Transverse colon (tissue), 4 donors: ENCODE measurements at places on chromosomes 16 and 17. TPM values are rescaled to one million over a fixed set of nuclear protein-coding genes. Genes with fewer than 3 reads are reported as not detected.
A peak's percentile ranks its signal among the peaks of the same experiment; 100 is the strongest.

Gene TNFRSF13B
- not detected for total RNA-seq

- no peak for DNase-seq
Observed at GRCh38 chr16:83245061-83245460, 562.7 kb upstream of the HSBP1 start.

- peak; percentile 88 for DNase-seq
Observed at GRCh38 chr17:41785859-41786226, 668 bp downstream of the JUP start.

Gene ZG16B
- total RNA-seq, result not detected

- no peak for DNase-seq
Observed at GRCh38 chr17:17525956-17526355, 29.8 kb upstream of the RASD1 start.

Gene CCL4L2
- total RNA-seq, result 4.0 TPM

Gene AIPL1
- not detected for total RNA-seq

- no peak for DNase-seq
Observed at GRCh38 chr17:81667754-81668153, 1.2 kb downstream of the CCDC137 start.

- no peak for DNase-seq
Observed at GRCh38 chr16:23407436-23408127, 45.4 kb downstream of the COG7 start.

DNA sequence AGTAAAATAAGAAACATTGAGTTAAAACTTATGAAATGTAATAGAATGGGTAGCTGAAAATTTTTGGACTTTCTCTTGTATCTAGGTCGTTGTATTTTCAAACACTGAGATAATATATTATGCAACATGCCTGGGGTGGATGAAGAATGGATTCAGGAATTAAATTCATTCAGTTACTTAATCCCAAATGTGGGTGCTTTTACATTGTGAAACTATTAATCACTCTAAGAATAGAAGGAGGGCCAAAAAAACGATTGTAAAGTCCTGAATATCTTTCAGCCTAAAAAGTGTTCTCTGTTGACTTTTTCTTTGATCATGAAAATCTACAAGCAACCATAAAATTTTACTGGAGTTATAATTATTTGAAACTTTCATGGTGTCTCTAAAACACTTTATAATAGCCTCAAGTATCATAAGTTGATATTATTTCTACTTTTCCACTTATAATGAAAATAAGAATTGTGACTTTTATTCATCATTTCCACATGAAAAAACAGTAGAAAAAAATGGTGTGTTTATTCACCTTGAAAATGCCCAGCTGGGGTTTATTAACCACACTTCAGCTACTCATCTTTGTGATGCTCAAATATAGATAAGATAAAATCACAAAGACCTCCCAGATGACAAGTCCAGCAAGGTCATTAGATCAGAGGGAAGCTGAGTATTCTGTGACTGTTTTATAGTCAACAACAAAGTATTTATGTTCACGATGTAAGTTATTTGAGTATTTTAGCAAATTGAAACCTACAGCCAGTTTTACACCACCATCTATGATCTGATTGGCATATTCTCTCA lies 619.9 kb upstream of the SOX9 start:
- no peak for DNase-seq

- DNase-seq, result peak; percentile 37
Observed at GRCh38 chr17:77098884-77099545, 41.8 kb upstream of the SEC14L1 start.

GRCh38 chr17:9185688-9186284 lies 164.5 kb downstream of the NTN1 start:
- no peak for DNase-seq

DNA sequence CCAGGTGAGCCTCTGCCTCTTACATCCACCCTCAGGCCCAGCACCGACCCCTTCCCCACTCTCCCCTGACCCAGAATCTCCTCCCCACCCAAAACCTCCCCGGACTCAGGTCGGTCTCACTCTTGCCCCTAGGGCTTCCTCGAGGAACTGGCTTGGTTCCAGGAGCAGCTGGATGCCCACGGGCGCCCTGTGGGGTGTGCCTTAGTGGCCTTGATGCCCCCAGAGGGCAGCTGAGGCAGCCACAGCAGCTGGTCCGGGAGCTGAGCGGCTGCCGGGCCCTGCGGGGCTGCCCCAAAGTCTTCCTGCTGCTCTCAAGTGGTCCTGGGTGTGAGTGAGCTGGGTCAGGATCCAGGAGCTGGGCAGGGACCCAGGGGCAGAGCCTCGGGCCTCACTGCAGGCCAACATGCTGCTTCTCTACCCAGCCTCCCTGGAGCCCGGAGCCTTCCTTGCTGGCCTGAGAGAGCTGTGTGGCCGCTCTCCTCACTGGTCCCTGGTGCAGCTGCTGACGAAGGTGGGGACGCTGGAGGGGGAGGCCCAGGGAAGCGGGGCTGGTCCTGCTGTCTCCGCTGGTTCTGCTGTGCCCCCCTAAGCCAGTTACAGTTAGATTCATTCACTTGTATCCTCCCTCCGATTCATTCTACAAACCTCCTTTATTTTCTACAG lies 9.6 kb downstream of the ZNF213 start:
- no peak for DNase-seq

DNA sequence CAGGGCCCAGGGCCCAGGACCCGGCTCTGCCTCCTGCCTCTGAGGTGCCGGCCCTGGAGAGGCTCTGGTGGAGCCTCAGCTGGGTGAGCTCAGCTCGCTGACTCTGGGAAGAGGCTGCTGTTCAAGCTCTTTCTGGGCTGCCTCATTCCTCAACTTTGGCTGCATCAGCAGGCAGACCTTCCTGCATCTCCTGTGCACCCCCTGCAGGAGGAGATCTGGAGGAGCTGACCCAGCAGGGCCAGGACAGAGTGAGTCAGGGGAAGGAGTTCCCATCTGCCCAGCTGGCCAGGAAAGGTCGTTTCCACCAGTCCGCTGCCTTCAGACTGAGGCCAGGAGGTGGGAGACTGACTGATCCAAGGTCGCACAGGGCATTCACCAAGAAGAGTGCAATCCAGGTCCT lies 10.7 kb downstream of the CRHR1 start:
- no peak for DNase-seq

DNA sequence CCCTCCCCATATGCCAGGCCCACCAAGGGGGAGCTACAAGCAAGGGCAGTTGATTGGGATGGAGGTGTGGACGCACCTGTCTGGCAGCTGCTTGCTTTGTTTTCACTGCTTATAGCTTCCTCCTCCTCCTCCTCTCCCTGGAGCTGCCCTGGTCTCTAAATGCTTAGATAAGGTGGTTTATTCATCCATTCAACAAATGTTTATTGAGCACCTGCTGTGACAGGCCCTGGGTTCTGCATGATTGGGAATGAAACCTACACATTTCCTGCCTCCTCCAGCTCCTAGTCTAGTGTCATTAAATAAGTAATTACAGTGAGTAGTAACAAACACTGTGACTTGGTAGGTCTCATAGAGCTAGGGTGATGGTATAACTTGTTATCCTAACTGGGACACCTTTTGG lies 17.4 kb upstream of the MAP3K14 start:
- DNase-seq, result peak; percentile 7

DNA sequence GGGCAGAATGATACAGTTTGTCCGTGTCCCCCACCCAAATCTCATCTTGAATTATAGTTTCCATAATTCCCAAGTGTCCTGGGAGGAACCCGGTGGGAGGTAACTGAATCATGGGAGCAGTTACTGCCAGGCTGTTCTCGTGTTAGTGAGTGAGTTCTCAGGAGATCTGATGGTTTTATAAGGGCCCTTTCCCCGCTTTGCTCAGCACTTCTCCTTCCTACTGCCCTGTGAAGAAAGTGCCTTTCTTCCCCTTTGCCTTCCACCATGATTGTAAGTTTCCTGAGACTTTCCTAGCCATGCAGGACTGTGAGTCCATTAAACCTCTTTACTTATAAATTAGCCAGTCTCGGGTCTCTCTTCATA lies 28.9 kb upstream of the SEC14L1 start:
- DNase-seq, result no peak

- no peak for DNase-seq
Observed at GRCh38 chr17:58529275-58529674, 14.8 kb upstream of the MTMR4 start.

DNA sequence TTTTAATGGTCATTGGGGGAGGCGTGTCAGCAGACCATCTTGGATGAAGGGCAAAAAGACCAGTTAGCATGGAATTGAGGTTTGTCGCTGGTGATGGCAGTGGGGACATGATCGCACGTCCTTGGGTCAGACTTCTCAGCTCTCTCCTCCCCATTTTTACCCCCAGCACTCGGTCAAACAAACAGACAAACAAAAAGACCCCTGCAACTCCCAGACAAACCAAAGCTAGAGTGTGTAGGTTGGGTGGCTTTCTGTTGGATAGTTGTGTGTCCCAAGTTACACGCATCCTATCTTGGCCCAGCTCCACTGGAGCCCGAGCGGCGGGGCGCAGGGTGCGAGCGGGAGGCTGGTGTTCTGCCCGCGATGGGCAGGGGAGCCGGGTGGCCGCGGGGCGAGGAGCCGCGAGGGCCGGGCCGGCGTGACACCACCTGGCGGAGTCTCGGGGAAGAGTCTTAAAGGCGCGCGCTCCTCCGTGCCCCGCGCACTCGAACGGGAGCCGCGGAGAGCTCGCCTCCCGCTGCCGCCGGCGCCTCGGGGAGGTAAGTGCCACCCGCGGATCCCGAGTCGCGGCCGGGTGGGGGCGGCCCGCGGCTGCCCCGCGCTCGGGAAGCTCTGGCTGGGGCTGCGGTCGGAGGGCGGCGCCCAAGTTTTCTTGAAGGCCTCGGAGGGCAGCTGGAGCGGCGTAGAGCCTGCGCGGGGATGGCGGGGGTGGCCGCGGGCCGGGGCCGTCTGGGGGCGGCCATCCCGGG lies 18.5 kb upstream of the NTN1 start:
- no peak for DNase-seq
